Naive thymus-derived CD8-positive, alpha-beta T cell (primary cell): ENCODE measurements at places on chromosomes 1 and 21. TPM values are rescaled to one million over a fixed set of nuclear protein-coding genes. Genes with fewer than 3 reads are reported as not detected.

The CHRM3 gene
- total RNA-seq = 0.34 TPM

The RGS7 gene
- total RNA-seq = not detected

The HPDL gene
- 1.5 TPM for total RNA-seq

The LAX1 gene
- total RNA-seq = 25.1 TPM

The NCSTN gene
- total RNA-seq = 70.3 TPM

The SAMD11 gene
- not detected for total RNA-seq

The GBP5 gene
- 19.9 TPM for total RNA-seq

The NMNAT1 gene
- 9.3 TPM for total RNA-seq

The TLCD4 gene
- 0.11 TPM for total RNA-seq

The TRIM58 gene
- total RNA-seq = 0.14 TPM

The CDCA8 gene
- total RNA-seq = 1.4 TPM

The PCBP3 gene
- total RNA-seq = not detected

The CDC7 gene
- total RNA-seq = 9.5 TPM

The HIVEP3 gene
- total RNA-seq = 6.3 TPM

- no peaks in the 10 kb centered on the region for H3K4me1 ChIP-seq
- no peak overlapping the region for H3K27ac ChIP-seq
These were observed 30.0 kb upstream of the CRNN start for GRCh38 chr1:152444045-152444444.

- H3K4me3 ChIP-seq = no peak overlapping the region
- H3K27ac ChIP-seq = no peak overlapping the region
- H3K36me3 ChIP-seq = no peaks in the 10 kb centered on the region
- no peaks in the 10 kb centered on the region for H3K4me1 ChIP-seq
These were observed 31.0 kb upstream of the ARID1A start for GRCh38 chr1:26664802-26665201.

DNA sequence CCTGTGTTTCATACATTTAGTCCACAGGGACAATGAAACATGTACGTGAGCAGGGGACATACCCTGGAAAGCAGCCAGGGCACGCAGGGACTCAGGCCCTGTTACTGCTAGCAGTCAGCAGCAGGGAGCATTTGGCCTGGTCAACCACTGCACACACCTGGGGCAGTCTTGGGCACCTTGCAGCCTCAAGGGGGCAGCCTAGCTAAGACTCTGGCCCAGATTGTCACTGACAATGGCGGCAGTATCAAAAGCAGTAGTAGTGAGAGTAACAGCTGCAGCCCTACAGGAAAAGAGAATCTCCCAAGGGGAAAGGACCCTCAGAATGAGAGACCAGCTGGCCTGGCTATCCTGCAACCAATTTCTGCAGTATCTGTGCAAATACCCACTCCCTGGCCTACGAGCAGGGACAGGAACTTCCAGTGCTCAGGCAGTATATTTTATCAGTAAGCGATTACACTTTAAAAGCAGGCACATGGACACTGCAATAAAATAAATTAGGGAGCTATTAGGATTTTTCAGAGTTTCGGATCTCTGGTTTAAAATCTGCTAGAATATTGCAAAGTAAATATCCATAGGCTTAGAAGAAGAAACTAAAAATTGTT lies 475.6 kb downstream of the LTN1 start:
- no peak overlapping the region for H3K27ac ChIP-seq
- H3K4me1 ChIP-seq = peaks cover 2% of the 10 kb centered on the region

DNA sequence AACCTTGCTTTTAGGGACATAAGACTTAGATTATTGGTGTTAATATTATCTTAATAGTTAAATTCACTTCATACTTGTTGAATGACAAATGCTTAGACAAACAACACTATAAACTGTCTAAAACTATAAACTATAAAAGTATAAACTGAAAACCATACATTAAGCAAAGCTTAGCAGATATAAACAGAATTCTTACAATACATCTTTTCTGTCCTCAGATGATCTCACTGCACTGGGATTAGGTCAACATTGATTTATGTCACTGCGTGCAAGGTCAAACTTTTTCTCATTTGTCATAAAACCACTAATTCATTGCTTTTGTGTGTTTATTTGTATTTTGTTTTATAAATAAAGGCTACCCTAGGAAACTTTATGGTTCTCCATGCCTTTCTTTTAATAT lies 1491.8 kb downstream of the NCAM2 start:
- DNase-seq = no peak
- no peaks in the 10 kb centered on the region for H3K4me1 ChIP-seq
- no peaks in the 10 kb centered on the region for H3K27me3 ChIP-seq
- no peak overlapping the region for H3K4me3 ChIP-seq
- no peak overlapping the region for H3K27ac ChIP-seq

DNA sequence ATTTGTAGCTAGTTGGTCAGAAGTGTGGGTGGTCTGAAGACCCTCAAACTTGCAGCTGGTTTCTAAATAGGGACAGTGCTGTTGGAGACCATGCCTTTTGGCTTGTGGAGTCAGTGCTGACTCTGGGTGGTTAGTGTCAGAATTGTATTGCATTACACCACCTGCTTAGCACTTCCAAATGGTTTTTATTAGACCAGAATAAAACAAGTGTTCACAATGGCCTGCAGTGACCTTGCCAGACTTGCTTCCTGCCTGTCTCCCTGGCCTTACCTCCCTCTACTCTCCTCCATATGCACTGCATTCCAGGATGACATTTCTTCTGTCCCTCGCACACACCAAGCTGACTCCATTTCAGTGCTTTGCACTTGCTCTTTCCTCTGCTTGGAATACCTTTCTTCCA lies 72.7 kb upstream of the CNIH3 start:
- no peak overlapping the region for H3K4me3 ChIP-seq
- no peak for DNase-seq
- H3K36me3 ChIP-seq = no peaks in the 10 kb centered on the region
- peaks cover 9% of the 10 kb centered on the region for H3K4me1 ChIP-seq
- no peak overlapping the region for H3K27ac ChIP-seq

DNA sequence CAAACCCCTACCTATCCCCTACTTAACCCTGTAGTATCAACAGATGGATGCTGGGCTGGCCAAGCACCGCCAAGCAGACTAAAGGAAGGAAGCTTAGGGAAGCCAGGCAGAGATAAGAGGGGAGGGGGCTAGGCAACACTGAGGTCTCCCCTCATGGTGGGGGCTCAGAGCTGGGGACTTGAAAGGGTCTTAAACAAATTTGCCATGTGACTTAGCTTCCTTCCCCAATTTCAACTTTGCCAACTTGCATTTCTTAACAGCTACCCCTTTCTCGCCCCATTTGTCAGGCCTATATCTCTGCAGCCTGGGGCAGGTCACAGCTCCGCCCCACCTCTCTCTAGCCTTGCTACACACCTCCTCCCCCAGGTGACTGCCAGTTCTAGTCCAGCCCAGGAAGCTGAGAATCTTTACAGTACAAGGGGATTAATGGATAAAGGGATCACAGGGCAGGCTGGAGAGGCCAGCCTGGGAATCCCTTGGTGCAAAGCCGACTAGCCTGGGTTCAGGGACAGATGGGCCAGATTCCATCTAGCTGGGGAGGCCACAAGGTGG lies 3.4 kb downstream of the KIF21B start:
- H3K4me1 ChIP-seq = peaks cover 83% of the 10 kb centered on the region
- peak overlapping the region; percentile 97 for H3K27ac ChIP-seq
- H3K4me3 ChIP-seq = peak overlapping the region; percentile 98
- no peaks in the 10 kb centered on the region for H3K36me3 ChIP-seq

GRCh38 chr21:36727866-36728265 lies 29.0 kb downstream of the SIM2 start:
- H3K4me1 ChIP-seq = no peaks in the 10 kb centered on the region
- DNase-seq = no peak
- no peak overlapping the region for H3K4me3 ChIP-seq
- peaks cover 21% of the 10 kb centered on the region for H3K27me3 ChIP-seq

- H3K4me1 ChIP-seq = peaks cover 2% of the 10 kb centered on the region
- no peak overlapping the region for H3K27ac ChIP-seq
- no peak overlapping the region for H3K4me3 ChIP-seq
- H3K36me3 ChIP-seq = peaks cover 10% of the 10 kb centered on the region
- H3K27me3 ChIP-seq = no peaks in the 10 kb centered on the region
These were observed 22.5 kb downstream of the MMEL1 start for GRCh38 chr1:2610036-2610959.

DNA sequence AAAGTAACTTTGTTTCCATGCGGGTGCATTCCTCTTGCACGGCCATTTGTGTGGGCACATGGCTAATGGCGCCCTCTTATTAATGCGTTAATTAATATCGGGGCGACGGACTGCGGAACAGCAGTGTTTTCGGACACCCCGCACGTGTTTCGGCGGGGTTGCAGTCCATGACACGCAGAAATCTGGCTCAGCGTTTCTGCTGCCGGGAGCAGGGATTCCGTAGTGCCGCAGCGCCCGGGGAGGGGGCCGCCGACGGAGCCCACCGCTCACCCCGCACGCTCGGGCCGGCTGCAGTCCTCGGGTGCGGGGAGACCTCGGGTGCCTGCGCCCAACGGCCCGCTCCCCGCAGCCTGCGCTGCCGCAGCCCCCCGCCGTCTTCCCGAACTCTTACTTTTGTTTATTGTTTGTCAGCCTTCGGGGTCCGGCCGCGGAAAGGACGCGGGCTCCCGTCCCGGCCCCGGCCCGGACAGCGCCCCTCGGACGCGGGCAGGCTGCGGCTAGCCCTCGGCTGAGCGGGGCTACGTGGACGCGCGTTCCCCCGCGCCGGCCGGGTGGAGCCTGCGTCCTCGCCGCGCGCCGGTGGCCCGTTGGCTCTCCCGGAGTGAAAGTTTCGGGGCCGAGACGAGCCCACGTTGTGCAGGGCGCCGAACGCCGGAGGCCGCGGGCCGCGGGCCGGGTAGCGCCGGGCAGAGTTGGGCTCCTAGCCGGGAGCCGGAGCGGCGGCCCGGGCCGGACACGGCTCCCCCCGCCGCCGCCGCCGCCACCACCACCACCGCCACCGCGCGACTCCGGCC lies 849 bp downstream of the NFIA start:
- DNase-seq = no peak
- peaks cover 44% of the 10 kb centered on the region for H3K4me1 ChIP-seq
- peak overlapping the region; percentile 88 for H3K4me3 ChIP-seq
- H3K36me3 ChIP-seq = no peaks in the 10 kb centered on the region

- H3K27ac ChIP-seq = no peak overlapping the region
- H3K4me1 ChIP-seq = no peaks in the 10 kb centered on the region
- peaks cover 9% of the 10 kb centered on the region for H3K27me3 ChIP-seq
- DNase-seq = no peak
- H3K4me3 ChIP-seq = no peak overlapping the region
These were observed 52.6 kb upstream of the RC3H1 start for GRCh38 chr1:174074757-174075156.

GRCh38 chr1:165857046-165857801 lies 29.8 kb downstream of the UCK2 start:
- peaks cover 18% of the 10 kb centered on the region for H3K4me1 ChIP-seq
- H3K27ac ChIP-seq = no peak overlapping the region
- H3K27me3 ChIP-seq = no peaks in the 10 kb centered on the region
- DNase-seq = no peak
- no peaks in the 10 kb centered on the region for H3K36me3 ChIP-seq
- H3K4me3 ChIP-seq = no peak overlapping the region

DNA sequence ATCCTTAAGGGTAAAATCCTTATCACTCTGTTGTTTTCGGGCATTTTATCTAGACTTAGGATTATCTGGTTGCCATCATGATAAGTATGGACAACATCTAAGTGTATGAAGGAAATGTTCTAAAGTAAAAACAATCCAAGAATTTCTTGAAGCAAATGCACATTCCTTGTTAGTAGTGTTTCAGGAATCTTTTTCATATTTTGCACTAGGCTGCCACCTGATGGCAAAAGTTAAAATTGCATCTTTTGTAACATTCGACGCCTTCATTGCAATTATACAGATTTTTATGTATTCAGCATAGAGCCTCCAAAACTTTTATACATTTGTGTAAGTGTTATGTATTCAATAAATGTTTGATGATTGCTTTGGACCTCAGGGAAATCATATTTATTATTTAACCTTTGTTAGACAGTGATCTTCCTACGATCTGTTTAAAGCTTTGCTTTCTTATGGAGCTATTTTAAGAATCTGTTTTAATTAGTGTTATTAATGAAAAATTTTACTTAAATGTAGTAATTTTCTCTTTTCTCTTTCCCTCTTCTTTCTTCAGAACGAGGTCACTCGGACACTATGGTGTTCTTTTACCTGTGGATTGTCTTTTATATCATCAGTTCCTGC lies 49.4 kb upstream of the KIAA1614 start:
- no peaks in the 10 kb centered on the region for H3K27me3 ChIP-seq
- peaks cover 20% of the 10 kb centered on the region for H3K36me3 ChIP-seq
- no peak overlapping the region for H3K4me3 ChIP-seq
- peak; percentile 37 for DNase-seq
- no peak overlapping the region for H3K27ac ChIP-seq

GRCh38 chr21:42459546-42460215 lies 36.3 kb downstream of the RSPH1 start:
- DNase-seq = no peak
- no peaks in the 10 kb centered on the region for H3K27me3 ChIP-seq
- H3K4me1 ChIP-seq = peaks cover 63% of the 10 kb centered on the region
- H3K4me3 ChIP-seq = no peak overlapping the region
- peak overlapping the region; percentile 96 for H3K27ac ChIP-seq

DNA sequence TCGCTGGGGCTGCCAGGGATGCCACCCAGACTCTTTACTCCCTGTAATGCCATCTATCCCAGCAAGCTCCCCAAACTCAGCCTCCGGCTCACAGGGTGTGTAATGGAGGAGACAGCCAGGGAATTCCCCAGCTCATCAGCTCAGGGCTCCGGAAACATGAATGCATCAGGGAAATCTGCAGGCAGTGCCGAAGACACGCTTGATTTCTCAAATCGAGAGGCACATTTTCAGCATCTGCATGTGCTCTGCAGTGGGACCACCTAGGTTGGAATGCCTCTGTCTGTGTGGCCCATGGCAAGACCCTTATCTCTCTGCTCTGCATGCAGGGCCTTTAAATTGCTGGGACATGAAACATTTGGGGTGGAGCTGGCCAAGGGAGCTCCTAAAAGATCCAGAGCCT lies 170.1 kb downstream of the TRABD2B start:
- no peak for DNase-seq
- peaks cover 13% of the 10 kb centered on the region for H3K27me3 ChIP-seq
- H3K4me3 ChIP-seq = no peak overlapping the region
- no peak overlapping the region for H3K27ac ChIP-seq
- H3K4me1 ChIP-seq = no peaks in the 10 kb centered on the region

GRCh38 chr1:40078512-40079333 lies 18.3 kb downstream of the PPT1 start:
- H3K27me3 ChIP-seq = no peaks in the 10 kb centered on the region
- H3K27ac ChIP-seq = peak overlapping the region; percentile 24
- H3K4me1 ChIP-seq = peaks cover 33% of the 10 kb centered on the region
- H3K4me3 ChIP-seq = no peak overlapping the region
